Lower lobe of right lung (tissue), 2 donors: ENCODE measurements at places on chromosomes 11 and 22. TPM values are rescaled to one million over a fixed set of nuclear protein-coding genes. Genes with fewer than 3 reads are reported as not detected.

- DNase-seq = no peak
These were observed 13.5 kb downstream of the NUMA1 start for GRCh38 chr11:72066855-72067254.

GRCh38 chr22:20191803-20192202 is 40.9 kb upstream of the CCDC188 start:
- DNase-seq = no peak

DNA sequence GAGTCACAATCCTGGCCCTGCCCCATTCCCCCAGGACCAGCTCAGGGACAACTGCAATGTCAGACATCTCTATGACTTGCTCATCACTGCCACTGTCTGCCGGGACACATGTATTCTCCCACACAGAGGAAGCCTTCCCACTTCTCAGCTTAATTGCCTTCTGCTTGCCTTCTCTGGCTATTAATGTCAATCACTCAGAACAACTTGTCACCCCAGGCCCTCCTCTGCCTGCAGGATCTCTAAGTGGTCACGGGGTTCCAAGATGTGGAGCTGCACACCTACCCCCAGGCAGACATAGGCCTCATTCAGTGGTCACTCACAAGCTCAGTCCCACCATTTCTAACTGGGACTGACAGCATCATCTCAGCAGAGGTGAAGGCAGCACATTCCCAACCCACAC is 15.1 kb downstream of the PLEKHA7 start:
- no peak for DNase-seq

DNA sequence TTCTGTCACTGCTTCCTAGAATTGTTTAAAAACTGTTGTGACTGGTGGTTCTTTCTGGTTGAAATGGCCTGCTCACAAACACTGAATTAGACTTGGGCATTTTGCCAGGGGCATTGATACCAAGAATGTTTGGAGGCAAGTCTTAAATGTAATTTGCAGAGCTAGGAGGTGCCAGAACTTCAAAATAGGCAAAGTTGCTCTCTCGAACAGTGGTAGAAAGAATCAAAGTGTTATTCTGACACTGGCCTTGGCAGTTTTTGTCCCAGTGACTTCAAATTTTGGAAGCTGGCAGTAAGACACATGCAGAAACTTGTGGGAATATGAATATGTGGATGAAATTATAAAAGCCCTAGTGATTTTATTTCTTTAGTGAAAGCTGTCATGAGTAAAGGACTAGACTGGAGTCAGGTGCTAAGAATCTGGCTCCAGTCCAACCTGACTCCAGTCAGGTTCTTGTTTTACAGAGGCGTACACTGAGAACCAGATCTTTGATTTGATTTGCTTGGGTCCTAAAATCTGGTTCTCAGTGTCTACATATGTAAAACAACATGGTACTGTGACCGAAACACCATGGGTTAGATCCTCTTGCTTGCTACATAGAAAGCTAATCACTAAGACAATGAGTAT is 20.9 kb downstream of the SVIP start:
- no peak for DNase-seq

GRCh38 chr11:124446916-124447315 is 1.4 kb upstream of the OR8B8 start:
- no peak for DNase-seq

DNA sequence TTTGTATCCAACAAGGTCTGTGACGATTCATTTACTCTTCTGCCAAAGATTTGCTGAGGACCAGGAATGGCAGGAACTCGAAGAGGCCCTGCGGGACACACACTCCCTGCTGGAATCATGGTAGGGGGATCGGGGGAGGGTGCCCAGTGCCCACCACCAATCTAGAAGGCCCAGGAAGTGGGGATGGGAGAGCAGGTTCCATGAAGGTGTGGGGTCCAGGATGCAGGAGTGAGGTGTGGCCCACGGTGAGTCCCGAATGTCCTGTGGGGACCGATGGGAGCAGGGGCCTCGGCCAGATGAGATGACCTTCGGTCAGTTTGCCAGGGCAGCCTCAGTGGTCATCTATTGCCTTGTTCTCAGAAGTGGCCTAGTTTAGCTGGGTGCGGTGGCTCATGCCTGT is 492.7 kb downstream of the BRD1 start:
- DNase-seq = peak; percentile 14

DNA sequence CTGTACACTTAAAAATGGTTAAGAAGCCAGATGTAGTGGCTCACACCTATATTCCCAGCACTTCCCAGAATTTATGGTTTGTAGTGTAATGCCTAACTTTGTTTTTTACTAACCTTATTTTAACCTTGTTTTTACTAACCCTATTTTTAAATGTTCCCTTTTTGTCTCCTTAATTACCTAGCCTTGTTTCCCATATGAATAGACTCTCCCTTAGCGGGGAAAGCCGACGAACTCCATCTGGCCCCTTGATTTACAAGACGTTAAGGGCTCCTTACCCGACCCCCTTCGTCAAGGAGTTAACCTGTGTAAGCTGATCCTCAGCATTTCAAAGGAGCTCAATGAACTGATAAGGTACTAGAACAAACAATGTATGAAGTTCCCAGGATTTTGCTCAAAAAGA is 17.1 kb downstream of the APOBEC3H start:
- DNase-seq = peak; percentile 12

SPA17 gene
- 8.5 TPM for total RNA-seq

SPTBN2 gene
- total RNA-seq = 6.4 TPM

HTR3B gene
- total RNA-seq = not detected

VPREB3 gene
- total RNA-seq = not detected

NLRP14 gene
- total RNA-seq = not detected
